ENCODE measurements at places on chromosomes 1 and 21.

DNA sequence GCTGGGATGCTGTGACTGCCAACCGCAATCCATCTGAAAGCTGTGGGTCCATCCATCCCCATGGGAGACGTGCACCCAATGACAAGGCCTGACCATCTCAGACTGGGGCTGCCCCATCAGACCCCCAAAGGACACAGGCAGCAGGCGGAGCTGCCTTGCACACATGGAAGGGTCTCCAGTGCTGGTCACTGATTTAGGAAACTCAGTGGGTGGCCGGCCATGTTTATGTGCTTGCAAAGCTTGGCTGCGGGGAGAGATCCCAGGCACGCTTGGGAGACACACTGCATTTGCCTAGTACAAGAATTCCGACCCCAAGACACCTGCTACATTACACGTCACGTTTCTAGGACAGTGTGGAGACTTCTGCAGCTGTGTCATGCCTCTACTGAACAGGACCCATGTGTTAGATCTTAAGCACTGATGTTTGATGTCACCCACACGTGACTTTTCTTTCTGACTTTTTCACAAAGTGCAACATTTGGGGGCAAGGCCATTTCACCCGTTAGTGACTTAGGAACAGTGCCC lies 181.4 kb downstream of the CLIC6 start:
- no peak for DNase-seq

DNA sequence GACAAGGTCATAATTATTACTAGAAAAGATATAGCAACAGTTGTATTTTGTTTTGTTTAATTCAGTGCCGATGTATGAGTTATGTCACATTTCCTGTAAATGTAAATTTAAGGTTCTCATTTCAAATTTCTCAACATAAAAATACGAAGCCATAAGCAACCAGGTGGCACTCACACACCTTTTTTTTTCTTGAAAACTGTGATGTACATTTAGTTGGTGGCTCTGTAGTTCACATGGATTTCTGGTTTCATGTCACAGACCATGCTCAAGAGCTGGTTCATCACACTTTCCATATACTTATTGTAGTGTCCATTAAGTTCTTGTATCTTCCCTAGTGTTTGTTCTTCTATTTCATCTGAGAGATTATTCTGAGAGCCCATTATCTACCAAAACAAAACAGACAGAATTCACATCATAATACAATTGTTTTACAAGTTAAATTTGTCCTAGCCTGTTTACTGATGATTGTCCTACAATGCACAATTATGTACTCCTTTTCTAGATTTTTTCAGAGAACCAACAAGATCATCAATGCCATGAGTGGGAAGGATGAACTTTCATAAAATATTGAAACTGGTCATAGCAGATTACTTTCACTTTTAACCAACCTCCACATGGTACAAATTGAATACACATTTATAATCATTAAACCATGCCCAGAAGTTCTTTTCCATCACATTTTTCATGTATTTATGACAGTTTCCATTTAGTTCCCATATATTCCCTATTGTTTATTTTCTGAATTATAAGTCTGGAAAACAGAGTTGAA lies 17.1 kb downstream of the ATP6V1G3 start:
- no peak for DNase-seq

- DNase-seq, result no peak
Observed at GRCh38 chr1:241475671-241476070, 43.9 kb downstream of the FH start.

DNA sequence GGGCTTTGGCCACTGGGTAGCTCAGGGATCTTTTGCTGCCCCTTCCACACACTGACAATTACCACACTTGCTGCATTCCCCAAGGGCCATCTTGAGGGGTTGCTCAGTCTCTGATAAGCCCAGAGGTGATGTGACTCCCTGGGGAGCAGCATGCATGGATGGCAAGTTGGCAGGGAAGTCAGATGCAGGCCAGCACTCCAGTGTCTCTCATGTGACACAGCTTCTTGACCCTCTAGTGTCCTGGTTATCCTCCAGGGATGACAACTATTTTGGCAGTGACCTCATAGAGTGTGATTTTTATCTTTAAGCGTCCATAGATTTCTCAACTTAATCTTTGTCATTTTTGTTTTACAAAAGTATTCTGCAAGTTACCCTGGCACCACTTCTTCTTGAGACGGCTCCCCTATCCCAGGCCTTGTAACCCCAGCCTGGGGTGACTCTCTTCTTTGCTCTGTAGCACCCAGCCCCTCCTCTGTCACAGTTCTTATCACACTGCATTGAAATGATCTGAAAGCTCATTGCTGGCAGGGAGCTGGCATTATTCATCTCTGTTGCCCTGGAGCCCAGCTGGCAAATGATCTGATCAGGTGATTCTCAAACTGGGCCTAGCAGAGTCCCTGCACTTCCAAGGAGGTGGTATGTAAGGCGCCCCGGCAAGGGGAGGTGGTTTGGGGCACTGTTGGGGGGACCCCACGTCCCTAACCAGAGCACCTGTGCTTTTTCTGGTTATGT lies 72.6 kb downstream of the TENT5C start:
- no peak for DNase-seq

DNA sequence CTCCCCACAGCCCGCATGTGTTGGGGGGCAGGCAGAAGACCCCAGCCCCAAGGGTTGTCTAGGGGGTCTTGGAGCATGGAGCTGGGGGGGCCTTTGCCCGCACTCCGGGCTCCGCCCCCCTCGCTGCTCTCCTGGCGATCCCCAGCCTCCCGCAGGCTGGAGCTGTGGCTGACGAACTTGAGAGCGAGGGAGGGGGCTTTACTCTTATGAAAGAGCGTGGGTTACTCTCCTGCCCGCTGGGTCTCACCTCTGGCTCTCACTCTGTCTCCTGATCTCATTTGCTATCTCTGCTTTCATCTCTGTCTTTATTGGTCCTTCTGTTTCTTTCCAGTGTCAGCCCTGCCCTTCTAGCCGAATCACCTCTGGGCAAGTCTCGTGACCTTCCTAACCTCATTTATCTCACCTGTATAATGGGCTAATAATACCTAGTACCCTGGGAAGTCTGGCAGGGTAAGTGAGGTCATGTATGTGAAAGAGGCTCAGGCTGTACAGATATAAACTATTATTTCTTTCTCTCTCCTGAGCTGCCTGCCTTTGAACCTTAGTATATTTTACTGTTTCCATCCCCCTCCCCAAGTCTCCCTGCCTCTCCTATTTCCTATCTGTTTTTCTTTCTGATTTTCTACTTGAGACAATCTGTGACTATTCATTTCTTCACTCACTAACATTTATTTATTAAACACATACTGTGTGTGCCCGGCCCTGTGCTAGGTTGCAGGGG lies 731 bp downstream of the EFNA4 start:
- DNase-seq, result peak; percentile 96

DNA sequence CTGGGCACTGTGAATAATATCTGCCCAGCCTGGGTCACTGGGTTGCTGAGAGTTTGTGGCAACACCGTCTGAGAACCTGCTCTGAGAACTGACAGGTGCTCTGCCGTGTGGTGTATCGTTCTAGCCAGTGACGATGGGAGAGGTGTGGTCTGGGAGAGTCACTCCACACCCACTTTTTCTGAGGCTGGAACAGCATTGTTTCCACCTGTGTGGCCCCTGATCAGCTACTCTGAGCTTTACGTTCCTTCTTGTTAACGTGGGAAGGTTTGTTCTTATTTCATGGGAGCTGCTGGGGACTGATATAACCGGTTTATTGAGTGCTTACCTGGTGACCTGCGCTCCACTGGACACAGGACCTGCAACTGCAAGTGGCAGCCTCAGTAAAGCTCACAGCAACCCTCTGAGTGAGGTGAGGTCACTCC lies 34.8 kb upstream of the TENT5C start:
- no peak for DNase-seq

- DNase-seq, result no peak
Observed at GRCh38 chr1:227006226-227006796, 66.2 kb downstream of the COQ8A start.

GRCh38 chr1:156549831-156550230 lies 22.5 kb downstream of the IQGAP3 start:
- no peak for DNase-seq

- DNase-seq, result no peak
Observed at GRCh38 chr1:89604414-89604735, 28.5 kb upstream of the LRRC8C start.

GRCh38 chr1:151828921-151829320 lies 2.7 kb downstream of the RORC start:
- DNase-seq, result no peak

DNA sequence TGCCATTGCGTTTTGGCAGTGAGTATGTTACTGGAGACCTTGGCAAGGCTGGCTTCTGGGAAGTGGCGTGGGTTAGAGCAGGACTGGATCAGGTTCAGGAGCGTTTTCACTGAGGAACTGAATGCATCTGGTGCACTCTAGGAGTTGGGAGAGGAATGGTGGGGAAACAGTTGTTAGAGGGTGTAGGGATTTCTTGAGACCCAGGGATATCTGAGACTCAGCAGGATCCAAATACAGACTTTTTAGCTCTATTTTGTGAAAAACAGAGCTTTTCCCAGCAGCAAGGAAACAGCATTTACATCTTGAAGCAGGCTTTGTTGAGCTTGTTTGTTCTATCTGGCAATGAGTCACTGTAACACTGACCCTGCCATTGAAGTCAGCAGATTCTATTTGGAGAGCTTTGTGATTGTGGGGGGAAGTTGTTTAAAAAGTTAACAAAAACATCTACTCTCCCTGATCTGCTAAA lies 56.9 kb upstream of the NRIP1 start:
- no peak for DNase-seq

- DNase-seq, result no peak
Observed at GRCh38 chr1:7048395-7048794, 263.1 kb downstream of the CAMTA1 start.

DNA sequence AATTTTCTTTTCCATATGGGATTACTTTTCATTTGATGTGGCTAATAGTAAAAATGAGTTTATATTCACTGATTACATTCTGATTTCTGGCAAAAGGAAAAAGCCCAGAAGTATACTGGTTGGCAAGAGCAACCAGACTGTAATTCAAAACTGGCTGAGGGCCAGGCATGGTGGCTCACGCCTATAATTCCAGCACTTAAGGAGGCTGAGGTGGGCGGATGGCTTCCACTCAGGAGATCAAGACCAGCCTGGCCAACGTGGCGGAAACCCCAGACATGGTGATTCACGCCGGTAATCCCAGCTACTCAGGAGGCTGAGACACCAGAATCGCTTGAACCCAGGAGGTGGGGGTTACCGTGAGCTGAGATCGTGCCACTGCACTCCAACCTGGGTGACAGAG lies 14.5 kb downstream of the SYT11 start:
- DNase-seq, result no peak

DNA sequence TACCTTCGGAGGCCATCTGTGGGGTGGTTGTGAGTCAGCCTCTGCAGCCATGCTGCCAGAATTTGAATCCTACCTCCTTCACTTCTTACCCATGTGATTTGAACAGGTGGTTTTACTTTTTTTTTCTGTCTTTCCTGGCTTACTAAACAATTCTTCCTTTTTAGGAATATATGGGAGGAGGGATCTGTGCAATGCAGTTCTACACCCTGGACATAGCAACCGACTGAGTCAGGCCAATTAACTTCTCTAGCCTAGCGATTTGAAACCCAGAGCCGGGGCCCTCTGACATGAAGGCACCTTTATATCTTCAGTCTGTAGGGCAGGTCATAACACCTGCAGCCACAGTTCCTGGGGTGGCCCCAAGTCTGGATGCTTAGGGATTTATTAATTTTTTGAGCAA lies 83.6 kb downstream of the ST6GALNAC3 start:
- no peak for DNase-seq

DNA sequence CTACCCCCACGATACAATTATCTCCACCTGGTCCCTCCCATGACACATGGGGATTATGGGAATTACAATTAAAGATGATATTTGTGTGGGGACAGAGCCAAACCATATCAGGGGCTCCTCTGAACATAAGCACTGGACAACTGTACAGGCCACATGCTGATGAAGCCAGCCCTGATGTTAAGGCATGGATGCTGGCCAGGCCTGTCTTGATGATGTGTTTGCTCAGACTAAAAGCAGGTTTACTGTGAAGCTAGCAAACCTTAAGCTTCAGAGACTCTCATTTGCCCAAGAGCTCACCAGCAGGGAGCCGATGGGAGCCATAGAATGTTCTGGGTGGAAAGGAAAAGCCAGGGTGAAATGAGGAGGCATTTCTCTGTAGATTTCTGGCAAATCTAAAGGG lies 135.3 kb upstream of the KCNK1 start:
- no peak for DNase-seq

DNA sequence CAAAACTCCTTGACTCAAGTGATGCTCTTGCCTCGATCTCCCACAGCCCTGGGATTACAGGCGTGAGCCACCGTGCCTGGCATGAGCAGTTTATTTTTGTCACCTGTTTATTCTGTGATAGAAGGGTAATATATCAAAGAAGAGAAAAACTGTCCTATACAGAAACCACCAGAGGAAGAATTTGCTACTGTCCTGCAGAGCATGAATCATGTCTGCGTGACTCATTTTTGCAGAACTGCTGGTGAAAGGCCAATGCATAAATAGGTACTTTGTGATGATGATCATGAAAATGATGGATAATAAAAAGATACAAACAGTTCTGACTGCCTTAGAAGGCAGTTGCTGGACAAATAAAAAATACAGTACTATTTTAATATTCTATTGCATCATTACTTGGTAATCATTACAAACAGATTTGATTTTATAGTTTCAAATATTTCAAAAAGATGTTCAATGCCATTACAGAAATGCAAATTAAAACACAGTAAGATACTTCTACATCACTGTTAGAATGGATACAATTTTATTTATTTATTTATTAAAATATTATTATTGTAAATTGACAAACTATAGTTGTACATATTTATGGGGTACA lies 26.5 kb downstream of the RIPPLY3 start:
- DNase-seq, result no peak

DNA sequence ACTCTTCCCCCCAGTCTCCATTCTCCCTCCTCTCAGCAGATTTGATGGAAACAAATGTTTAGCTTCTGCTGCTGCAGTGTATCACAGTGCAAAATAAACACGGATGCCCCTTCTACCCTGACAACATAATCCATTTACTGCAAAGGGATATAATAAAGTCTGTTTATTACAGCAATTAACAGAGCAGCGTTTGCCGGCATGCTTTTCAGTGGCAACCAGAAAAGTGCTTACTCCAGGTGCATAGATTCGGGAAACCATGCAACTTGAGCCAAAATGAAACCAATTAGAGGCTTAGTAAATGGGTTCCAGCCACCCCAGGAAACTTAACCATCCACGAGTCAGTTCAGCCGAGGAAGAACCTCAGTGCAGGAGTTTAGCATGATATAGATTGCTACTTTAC lies 12.9 kb upstream of the LEMD1 start:
- no peak for DNase-seq

Data from NCI-H526 (cell line).